CD8-positive, alpha-beta T cell (primary cell): ENCODE measurements at places on chromosomes 16 and 17.
A peak's percentile ranks its signal among the peaks of the same experiment; 100 is the strongest.

DNA sequence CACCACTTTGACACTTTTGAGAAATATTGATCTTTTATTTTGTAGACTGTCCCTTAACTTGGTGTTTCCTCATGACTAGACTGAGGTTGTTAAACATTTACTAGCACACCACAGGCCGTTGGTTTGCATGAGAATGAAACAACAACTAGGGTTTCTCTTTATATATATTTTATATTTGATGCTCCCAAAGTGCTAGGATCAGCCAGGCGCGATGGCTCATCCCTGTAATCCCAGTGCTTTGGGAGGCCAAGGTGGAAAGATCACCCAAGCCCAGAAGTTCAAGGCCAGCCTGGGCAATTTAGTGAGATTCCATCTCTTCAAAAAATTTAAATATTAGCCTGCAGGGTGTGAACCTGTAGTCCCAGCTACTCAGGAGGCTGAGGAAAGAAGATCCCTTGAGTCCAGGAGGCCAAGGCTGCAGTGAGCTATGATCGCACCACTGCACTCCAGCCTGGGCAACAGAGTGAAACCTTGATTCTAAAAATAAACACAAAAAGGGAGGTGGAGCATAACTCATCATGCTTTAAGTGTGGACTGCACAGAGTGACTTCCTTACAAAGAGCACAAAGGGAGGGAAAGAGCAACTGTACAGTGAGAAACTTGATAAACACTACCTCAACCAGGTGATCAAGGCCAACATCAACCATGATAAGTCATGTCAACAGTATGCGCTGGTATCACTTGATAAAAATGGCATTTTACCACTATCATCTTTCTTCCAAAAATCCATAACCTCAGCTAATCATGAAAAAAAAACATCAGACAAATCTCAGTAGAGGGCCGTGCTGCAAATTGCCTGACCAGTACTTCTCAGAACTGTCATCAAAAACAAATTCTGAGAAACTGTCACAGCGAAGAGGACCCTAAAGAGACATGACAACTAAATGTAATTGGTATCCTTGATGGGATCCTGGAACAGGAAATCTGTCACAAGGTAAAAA is 72.8 kb upstream of the ATF7IP2 start:
- no peak for DNase-seq

GRCh38 chr17:65259696-65260485 is 122.7 kb downstream of the RGS9 start:
- DNase-seq = no peak

DNA sequence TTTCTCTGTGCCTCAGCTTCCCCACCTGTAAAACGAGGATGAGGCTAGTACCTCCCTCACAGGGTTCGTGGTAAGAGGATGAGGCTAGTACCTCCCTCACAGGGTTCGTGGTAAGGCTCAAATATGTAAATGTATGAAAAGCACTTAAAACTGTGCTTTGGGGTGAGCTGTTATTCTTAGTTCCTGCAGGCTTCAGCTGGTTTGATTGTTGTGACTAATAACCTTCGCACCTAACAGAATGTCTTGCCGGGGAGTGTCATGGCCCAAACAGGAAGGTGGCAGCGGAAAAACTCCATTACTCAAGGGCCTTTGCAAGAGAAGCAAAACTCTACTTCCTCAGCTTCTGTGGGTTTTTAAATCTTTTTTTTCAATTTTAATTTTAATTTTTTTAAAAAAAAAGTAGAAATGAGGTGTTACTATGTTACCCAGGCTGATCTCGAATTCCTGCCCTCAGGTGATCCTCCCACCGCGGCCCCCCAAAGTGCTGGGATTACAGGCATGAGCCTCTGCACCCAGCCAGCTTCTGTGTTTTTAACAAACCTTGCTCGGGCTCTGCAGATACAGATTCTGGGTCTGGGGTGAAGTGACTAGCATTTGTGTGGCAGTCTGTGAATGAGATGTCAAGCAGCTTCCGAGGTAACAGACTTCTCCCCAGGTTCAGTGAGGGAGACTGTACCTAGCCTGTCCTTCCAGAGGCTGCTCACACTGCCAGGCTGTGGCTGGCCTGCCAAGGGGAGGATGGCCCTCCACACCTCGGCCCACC is 103.0 kb downstream of the RAB11FIP4 start:
- DNase-seq = peak; percentile 82

DNA sequence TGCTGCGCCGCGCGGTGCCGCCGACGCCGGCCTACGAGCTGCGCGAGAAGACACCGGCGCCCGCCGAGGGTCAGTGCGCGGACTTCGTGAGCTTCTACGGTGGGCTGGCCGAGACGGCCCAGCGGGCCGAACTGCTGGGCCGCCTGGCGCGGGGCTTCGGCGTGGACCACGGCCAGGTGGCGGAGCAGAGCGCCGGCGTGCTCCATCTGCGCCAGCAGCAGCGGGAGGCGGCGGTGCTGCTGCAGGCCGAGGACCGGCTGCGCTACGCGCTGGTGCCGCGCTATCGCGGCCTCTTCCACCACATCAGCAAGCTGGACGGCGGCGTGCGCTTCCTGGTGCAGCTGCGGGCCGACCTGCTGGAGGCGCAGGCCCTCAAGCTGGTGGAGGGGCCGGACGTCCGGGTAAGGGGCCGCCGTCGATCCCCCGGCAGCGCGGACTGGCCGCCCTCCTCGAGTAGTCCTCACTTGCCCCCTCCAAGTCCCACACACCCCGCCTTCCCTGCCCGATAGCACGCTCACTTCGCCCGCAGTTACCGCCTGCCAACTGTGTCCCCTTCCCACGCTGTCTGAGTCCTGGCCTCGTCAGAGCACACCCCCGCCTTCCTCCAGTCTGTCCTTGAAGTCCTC is 470 bp downstream of the MLYCD start:
- DNase-seq = peak; percentile 40

DNA sequence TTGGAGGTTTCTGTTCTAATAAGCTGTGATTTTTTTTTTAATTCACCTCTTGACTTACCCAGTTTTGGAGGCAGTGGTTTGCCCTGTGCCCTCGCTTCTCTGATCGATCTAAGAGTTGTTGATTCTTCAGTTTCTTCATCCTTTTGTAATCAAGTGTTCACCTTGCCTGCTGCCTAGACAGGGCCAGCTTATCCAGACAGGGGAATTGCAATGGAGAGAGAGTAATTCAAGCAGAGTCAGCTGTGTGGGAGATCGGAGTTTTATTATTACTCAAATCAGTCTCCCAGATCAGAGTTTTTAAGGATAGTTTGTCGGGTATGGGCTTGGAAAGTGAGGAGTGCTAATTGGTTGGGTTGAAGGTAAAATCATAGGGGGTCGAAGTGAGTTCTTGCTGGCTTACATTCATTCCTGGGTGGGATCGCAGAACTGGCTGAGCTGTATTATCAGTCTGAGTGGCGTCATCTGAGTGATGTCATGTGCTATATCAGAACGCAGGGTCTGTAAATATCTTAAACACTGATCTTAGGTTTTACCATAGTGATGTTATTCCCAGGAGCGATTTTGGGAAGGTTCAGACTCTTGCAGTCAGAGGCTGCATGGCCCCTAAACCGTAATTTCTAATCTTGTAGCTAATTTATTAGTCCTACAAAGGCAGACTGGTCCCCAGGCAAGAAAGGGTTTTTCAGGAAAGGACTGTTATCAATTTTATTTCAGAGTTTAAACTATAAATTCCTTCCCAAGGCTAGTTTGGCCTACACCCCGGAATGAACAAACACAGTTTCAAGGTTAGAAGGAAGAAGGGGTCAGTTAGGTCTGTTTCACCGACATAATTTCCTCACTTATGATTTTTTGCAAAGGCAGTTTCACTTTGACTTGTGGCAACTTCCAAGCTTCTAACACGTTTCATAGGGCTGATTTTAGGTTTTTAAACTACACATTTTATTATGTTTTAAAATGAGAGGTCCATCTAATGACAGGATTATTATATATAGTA is 21.5 kb upstream of the KCNJ16 start:
- no peak for DNase-seq

DNA sequence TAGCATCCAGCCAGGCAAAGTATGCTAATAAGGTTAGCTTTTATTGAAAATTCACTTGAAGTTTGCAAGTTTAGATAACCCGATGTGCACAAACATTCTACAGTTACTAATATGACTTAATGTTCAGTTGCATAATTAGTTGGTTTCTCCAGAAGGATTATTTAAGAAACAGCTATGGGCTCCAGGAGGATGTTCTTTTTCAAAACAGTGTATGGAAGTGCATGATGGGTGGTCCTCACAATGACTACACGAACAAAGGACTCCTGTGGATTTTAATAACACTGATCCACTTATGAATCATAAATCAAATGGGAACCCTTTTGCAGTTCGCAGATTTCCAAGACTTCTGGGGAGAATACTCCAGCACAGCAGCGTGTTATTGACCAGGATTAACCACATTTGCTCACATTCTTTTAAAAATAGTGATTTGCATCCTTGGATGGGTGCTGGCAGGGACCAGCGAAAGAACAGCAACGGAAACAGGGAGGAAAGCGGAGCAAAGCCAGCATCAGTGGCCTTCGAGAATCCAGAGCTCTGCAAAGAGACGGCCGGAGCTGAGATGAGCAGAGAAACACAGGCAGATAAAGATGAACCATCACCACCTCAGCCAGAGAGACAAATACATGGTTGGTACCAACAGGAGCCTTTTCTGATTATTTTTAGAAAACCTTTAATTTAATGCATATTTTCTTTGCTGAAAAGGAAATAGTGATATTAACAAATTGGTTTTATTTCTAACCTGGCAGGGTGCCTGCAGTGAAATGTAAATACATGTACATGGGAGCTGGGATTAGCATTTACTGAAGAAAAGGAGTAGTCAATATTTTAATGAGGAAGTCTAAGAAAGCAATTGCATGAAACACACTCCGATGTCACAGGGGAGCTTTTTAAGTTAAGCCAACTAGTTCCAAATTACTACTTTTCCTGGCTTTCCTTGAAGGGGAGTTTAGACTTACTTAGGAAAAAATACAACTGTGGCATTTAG is 623.2 kb upstream of the ZFHX3 start:
- DNase-seq = no peak
